ENCODE measurements at places on chromosomes 11 and 22.

- no peak for DNase-seq
Measured at GRCh38 chr11:72833811-72834493, 19.7 kb downstream of the ATG16L2 start.

GRCh38 chr11:10208131-10208575 is 85.9 kb downstream of the SBF2 start:
- DNase-seq, result peak; percentile 17

GRCh38 chr11:40183073-40184064 is 1276.1 kb downstream of the LRRC4C start:
- no peak for DNase-seq

GRCh38 chr11:44308923-44309477 is 939 bp downstream of the ALX4 start:
- DNase-seq, result no peak

DNA sequence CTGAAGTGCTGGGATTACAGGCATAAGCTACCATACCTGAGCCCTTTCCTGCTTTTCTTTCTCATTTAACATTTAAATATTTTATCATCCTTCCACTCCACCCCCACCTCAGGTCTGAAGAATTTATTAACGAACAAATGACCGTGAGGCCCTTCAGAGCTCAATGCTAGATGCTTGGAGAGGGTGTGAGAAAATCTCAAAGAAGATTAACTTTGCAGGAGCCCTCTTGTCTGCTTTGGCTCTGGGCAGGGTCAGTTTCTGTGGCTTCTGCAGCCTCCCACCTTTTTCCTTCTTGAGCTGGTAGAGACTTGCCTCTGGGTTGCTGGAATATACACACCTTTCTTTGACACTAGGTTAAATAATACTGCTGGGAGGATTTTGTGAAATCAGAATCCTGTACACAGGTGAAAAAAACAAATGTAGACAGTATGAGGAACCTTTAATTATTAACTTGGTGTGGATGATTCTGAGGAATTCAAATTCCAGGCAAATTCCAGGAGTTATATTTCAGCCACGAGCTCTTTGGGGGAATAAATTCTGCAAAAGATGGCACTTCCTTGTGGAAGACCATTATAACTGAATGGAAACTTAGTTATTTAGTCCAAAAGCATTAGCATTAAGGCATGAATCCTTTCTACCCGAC is 3.4 kb upstream of the ZBTB44 start:
- DNase-seq, result no peak

GRCh38 chr11:12224537-12224893 is 114.1 kb downstream of the MICAL2 start:
- DNase-seq, result no peak

GRCh38 chr11:62352355-62353336 is 15.4 kb downstream of the ASRGL1 start:
- DNase-seq, result no peak

DNA sequence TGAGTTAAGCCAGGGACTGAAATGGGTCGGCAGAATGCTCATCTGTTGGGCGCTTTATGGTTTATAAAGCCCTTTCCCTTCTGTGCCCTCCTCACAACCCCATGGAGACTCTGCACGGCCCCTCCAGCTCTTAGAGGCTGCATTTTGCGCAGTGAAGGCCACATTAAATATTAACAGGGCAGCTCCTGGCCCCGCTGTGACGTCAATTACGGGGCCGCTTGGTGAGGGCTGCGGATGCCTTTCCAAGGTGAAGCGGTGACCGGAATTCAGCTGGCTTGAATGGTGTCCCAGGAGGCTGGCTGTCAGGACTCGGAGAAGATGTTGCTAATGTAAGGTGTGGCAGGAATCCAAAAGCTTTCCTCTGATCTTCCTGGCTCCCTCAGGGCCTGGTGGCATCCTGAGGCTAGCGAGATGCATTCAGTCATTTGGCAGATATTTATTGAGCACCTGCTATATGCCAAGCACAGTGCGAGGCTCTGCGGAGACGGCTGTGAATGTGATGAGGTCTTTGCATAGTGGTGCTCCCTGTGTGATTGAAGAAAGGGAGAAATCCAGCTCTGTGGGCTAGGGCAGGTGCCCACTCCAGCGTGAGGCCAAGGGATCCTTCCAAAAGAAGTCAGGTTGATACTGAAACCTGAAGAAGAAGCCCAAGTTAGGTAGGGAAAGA is 10.4 kb upstream of the YWHAH start:
- no peak for DNase-seq

DNA sequence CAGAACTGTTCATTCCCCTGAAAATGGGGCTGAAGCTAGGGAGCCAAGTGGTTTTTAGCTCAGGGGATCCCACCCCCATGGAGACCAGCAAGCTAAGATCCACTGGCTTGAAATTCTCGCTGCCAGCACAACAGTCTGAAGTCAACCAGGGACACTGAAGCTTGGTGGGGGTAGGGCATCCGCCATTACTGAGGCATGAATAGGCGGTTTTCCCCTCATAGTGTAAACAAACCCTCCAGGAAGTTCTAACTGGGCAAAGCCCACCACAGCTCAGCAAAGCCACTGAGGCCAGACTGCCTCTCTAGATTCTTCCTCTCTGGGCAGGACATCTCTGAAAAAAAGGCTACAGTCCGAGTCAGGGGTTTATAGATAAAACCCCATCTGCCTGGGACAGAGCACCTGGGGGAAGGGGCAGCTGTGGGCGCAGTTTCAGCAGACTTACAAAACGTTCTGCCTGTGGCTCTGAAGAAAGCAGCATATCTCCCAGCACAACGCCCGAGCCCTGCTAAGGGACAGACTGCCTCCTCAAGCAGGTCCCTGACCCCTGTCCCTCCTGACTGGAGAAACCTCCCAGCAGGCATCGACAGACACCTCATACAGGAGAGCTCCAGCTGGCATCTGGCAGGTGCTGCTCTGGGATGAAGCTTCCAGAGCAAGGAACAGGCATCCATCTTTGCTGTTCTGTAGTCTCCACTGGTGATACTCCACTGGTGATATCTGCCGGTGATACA is 32.7 kb downstream of the GAB4 start:
- no peak for DNase-seq

GRCh38 chr22:49569286-49570031 is 258.2 kb downstream of the BRD1 start:
- DNase-seq, result no peak

DNA sequence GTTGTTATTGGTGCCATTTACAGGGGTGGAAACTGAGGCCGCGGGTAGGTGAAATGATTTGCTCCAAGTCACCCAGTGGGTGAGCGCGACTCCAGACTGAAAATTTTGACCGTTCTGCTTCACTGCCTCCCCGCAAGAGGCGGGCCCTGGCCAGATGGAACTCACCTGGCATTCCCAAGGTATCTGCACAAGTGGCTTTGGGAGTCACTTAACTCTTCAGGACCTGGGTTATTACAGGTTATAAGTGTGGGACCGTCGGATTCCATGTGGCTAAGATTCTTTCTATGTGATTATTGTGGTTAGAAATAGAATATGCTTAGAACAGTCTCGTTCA is 598 bp downstream of the CABIN1 start:
- DNase-seq, result no peak
